Kidney glomerular epithelial cell (primary cell): ENCODE measurements at places on chromosomes 5 and 9.
A peak's percentile ranks its signal among the peaks of the same experiment; 100 is the strongest.

DNA sequence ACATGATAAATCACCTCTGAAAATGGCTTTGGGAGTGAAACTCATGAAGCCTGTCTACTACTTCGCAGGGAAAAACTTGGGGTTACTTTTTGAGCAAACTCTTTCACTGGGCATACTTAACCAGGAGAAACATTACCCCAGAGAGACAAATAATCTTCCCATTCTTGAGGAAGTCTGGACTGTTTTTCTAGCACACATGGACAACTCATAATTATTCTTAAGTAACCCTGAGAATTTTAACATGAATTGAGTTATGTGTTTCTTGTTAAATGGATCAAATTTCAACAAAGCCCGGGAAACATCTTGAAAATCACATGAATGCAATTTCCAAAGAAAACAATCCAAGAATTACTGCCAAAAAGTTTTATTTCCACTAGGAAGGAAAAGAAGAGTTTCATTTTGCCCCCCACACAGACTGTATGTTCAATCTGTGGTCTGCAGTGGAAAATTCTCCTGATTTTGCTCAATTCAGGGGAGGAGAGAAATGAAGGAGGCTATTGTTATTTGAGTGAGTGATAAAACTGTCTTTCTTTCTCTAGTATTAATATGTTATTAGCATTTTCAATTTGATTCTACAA is 564.8 kb upstream of the CLINT1 start:
- DNase-seq = no peak

DNA sequence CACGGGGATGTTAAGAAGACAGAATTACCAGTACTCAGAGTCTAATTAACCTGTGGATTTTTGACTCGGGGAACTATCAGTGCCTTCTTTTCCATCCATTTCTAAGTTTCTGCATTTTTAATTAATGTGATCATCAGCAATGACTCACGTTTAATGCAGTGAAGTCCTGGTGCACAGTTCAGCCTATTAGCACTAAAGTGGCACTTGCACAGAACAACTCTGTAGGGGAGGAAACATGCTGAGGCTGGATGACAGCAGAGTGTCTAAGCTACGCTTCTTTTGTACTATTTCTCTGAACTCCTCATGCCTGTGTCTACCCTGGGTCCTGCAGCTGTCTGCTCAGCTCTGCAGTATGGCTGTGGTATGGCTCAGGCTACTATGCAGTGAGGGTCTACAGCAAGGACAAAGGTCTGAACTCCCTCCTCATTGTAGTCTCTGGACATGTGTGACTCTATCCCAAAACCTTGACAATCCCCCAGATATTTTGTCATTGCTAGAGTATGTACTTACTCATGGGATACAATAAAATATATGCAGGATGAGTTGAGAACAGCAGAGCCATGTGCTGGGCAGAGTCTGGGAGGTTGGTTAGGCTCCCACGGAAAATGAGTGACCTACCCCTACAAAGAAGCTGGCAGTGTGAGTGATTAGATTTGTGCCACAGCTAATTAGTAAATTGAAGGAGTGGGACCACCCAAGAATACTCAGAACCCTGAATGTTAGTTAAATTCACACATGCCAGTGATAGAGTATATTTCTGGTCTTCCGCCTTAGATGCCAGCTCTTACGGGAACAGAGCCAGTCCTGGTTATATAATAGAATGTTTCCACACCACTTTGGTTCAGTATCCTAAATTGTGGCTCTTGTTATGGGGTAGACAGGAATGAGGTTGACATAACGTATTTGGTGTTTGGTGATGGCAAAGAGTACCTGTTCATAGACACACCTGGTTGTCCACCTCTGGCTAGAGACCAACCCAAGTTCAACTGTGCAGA is 148.0 kb downstream of the GHR start:
- DNase-seq = no peak

DNA sequence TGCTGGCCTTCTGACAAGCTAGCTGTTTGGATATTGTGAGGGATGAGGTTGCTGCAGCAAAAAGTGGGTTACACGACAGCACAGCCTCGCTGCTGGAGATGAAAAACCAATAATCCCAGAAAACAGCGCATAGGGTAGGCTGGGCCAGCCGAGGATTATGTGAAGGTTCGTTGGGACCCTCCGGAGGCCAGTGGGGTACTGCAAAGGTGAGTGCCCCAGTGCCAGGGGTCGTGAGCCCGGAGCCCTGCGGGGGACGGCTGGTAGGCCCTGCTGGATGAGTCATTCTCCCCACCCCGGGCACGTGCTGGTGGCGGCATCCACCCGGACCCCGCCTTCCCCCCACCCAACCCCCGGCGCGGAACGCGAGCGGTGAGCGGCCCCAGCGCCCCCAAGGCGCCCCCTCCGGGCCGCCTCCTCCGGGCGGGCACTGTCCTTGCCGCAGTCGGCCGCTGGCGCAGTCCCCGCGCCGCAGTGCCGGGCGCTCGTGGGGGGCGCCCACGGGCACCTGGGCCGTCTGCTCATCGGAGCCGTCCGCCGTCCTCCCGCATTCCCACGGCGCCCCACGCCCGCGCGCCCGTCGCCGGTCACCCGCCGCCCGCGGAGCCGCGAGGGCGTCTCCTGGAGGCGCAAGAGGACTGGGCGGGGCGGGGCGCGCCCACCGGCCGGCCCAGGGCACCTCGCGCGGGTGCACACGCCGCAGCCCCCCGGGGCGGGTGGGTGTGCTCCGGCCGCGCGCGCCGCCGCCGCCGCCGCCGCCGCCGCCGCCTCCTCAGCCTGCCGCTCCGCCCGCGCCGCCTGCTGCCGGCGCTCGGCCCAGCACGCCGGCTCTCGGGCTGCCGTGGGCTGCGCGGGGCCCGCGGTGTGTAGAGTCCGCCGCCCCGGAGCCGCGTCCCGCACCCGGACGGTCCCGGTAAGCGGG is at the start of gene PHF24:
PHF24 (plus strand) TSS at position 794 of the 919 bp plus-strand sequence. CDS start 13,014 bp downstream, outside the sequence.
- DNase-seq = no peak

- no peak for DNase-seq
These were observed 145.6 kb downstream of the HSD17B3 start for GRCh38 chr9:96156171-96156974.

DNA sequence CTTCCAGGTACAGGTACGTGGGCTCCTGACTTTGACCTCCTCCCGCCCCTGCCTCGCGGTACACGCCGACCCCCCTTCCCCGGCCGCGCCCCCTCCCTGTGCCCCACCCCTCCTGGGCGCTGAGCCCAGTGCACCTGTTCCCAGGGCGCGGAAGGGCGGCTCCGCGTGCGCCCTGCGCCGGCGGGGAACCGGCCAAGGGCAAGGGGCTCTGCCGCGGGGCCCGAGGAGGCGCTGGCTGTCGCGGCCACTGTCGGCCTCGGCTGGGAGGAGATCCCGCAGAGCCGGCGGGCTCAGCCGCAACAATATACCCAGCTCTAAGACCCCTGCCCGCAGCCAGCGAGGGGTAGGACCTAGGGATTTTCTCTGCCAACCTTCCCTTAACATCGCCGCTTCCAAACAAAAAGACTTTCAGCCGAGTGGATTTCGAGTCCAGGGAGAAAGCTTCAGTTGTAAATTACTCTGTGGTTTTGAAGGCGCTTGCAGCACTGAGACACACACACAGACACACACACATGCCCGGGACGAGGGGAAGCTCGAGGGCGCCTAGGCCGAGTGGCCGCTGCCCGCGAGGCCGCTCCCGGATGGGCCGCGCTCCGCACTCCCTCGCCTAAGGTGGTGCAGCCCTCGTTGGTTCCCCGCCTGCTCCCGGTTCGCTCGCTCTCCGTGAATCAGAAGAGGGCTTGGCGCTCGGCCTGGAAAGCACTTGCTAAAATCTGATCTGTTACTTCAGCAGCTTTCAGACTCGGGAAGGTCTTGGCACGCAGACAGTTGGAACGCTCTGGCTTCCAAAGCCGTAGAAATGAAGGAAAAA is 1.2 kb downstream of the FGF18 start:
- DNase-seq = no peak

DNA sequence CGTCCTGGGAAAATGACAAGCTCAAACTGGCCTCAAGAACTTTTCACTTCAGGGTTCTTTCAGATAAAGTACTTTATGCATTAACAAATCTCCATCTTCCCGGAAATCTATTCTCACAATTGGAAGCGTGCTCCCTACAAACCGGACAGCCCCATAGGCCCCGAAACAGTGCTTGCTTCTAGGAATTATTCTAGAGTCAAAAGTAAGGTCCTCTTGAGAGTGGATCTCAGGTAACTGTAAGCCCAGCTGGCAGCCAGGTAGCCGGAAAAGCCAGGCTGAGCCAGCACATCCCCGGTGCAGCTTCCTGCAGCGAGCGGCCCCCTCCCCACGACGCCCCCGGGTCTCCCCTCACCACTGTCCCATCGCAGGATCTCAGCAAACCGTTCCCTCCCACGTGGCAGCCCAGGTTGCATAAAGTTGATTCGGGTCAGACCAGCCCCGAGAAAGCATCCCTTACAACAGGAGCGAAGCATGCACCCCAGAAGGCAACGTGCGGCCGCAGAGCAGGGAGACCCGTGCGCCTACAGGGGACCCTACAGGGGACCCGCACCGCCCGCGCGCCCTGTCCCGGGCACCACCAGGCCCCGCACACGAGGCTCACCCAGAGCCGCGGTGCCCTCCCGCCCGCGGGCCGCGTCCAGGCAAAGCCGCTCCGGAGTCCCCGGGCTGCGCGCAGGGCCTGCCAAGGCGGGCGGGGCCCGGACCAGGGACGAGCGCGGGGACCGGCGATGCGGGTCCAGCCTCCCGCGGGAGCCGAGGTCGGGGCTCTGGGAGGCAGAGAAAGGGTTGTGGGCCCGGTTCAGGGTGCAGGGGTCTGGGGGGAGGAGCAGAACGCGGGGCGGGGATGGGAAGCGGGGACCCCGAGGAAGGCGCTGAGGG is 920 bp downstream of the LPCAT1 start:
- DNase-seq = no peak

DNA sequence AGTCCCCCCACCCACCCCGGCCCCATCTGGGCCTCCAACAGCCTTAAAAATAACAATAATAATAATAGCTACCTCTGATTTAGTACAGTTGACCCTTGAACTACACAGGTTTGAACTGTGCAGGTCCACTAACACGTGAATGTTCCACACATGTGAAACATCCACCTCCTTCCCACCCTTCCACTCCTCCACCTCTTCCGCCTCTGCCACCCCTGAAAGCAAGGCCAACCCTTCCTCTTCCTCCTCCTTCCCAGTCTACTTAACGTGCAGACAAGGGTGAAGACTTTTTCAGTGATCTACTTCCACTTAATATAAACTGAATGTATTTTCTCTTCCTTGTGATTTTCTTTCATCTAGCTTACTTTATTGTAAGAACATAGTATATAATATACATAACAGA is 10.8 kb downstream of the PDGFRB start:
- DNase-seq = no peak

DNA sequence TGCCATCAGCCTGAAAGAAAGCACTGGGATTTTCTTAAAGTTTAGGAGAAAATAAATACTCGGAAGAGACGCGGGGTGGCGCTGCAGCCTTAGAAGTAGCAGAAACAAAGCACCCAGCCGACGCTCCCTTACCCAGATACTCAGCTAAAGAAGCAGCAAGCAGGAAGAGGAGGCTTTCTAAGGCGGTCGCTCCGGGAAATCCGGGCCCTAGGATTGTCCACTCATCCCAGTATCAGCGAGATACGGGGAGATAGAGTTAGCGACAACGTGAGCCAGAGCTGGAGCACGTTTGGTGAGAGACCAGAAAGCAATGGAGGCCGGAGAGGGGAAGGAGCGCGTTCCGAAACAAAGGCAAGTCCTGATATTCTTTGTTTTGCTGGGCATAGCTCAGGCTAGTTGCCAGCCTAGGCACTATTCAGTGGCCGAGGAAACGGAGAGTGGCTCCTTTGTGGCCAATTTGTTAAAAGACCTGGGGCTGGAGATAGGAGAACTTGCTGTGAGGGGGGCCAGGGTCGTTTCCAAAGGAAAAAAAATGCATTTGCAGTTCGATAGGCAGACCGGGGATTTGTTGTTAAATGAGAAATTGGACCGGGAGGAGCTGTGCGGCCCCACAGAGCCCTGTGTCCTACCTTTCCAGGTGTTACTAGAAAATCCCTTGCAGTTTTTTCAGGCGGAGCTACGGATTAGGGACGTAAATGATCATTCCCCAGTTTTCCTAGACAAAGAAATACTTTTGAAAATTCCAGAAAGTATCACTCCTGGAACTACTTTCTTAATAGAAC is at the start of gene PCDHB2:
PCDHB2 (plus strand) TSS at position 135 of the 782 bp plus-strand sequence; CDS start at position 311, 176 bp downstream.
- peak; percentile 52 for DNase-seq

- DNase-seq = no peak
These were observed 28.6 kb downstream of the C9orf153 start for GRCh38 chr9:86230858-86231257.

DNA sequence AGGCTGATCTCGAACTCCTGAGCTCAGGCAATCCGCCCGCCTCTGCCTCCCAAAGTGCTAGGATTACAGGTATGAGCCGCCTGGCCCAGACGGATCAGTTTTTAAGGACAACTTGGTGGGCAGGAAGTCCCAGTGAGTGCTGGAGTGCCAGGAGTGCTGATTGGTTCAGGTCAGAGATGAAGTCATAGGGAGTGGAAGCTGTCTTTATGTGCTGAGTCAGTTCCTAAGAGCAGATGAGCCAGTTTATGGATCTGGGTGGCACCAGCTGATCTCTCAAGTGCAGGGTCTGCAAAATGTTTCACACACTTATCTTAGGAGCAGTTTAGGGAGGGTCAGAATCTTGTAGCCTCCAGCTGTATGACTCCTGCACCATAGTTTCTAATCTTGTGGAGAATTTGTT is 292.1 kb upstream of the ELAVL2 start:
- no peak for DNase-seq

- DNase-seq = no peak
These were observed 121.3 kb upstream of the CDH18 start for GRCh38 chr5:20109326-20109725.

- no peak for DNase-seq
These were observed 132.1 kb upstream of the MAP3K1 start for GRCh38 chr5:56683281-56683680.
